ENCODE measurements at places on chromosomes 12 and 14. TPM values are rescaled to one million over a fixed set of nuclear protein-coding genes. Genes with fewer than 3 reads are reported as not detected.

MORN3 gene
- polyA plus RNA-seq, result 0.23 TPM

OTOGL gene
- 0.08 TPM for polyA plus RNA-seq

PZP gene
- polyA plus RNA-seq, result not detected

IFNG-AS1 gene
- polyA plus RNA-seq, result not detected

NEDD1 gene
- polyA plus RNA-seq, result 21.8 TPM

WSCD2 gene
- polyA plus RNA-seq, result not detected

CD163L1 gene
- 0.28 TPM for polyA plus RNA-seq

WNT1 gene
- not detected for polyA plus RNA-seq

TEAD4 gene
- 14.3 TPM for polyA plus RNA-seq

NINJ2 gene
- polyA plus RNA-seq, result 1.8 TPM

Data from fibroblast of lung (primary cell).